ENCODE measurements at places on chromosomes 13 and 19. TPM values are rescaled to one million over a fixed set of nuclear protein-coding genes. Genes with fewer than 3 reads are reported as not detected.

The LILRB3 gene
- 2.0 TPM for total RNA-seq

The SHISA2 gene
- 0.31 TPM for total RNA-seq

The HIPK4 gene
- 0.11 TPM for total RNA-seq

The ALDH16A1 gene
- 24.9 TPM for total RNA-seq

The UBE2S gene
- total RNA-seq = 20.9 TPM

The NOVA2 gene
- 1.2 TPM for total RNA-seq

The MATK gene
- 1.5 TPM for total RNA-seq

GRCh38 chr13:110445722-110446574 lies 115.6 kb downstream of the RAB20 start:
- no peak for DNase-seq

GRCh38 chr19:48417421-48417820 lies 24.0 kb downstream of the GRIN2D start:
- no peak for DNase-seq

- DNase-seq = no peak
Observed at GRCh38 chr13:67229481-67230403, at the start of gene PCDH9. Gene PCDH9 (minus strand): TSS chr13:67230336. CDS start chr13:67228440, 1,896 bp downstream.

DNA sequence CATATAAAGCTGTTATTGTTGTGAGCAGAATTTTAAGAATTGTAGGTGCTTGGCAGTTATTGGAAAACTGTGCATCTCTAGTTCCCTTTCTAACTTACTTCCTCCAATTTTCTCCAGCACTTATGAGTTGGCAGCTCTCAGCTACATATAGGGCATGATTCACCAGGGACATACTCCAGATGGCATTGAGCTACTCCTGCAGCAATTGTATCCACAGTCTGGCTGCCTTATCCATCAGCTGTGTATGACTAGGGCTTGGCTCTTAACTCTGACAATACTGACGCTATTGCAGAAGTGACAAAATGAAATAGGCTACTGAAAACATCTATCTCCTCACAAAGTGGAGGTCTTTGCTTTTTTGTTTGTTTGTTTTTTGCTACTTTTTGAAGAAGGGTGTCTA lies 276.7 kb downstream of the POU4F1 start:
- DNase-seq = no peak

DNA sequence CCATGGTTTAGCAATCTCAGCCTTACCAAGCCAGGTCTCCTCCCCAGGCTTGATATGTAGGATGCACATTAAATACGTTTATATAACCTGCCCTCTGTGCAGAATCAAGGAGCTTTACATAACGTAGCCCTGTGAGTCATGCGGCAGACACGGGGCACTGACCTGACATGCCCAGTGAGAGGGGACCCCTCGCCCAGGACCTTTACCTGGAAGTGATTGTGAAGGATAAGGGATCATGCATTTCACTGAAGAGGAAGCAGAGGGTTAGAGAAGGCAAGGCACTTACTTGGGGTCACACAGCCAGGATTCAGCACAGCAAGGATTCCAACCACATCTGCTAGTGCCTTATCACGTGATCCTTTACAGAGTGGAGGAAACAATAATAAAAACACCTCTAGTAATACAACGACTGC lies 18.9 kb upstream of the FOSB start:
- DNase-seq = peak; percentile 45
